Omental fat pad (tissue), 4 donors: ENCODE measurements at places on chromosomes 13 and 19.

DNA sequence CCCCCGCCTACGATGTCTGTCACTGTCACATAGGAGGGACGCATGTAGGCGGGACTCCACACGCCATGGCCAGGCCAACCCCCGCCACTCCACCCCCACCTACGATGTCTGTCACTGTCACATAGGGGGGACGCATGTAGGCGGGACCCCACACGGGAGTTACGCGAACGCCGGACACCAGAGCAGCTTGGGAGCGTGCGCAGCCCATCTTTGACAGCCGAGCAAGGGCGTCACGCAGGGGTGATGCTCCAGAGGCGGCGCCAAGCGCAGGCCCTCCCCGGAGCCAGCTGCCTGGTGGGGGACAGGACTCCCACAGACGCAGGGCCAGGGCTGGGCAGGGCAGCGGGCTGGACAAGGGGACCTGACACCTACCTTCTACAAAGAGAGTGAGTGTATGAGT lies 20.0 kb downstream of the ZNF787 start:
- no peak for DNase-seq

DNA sequence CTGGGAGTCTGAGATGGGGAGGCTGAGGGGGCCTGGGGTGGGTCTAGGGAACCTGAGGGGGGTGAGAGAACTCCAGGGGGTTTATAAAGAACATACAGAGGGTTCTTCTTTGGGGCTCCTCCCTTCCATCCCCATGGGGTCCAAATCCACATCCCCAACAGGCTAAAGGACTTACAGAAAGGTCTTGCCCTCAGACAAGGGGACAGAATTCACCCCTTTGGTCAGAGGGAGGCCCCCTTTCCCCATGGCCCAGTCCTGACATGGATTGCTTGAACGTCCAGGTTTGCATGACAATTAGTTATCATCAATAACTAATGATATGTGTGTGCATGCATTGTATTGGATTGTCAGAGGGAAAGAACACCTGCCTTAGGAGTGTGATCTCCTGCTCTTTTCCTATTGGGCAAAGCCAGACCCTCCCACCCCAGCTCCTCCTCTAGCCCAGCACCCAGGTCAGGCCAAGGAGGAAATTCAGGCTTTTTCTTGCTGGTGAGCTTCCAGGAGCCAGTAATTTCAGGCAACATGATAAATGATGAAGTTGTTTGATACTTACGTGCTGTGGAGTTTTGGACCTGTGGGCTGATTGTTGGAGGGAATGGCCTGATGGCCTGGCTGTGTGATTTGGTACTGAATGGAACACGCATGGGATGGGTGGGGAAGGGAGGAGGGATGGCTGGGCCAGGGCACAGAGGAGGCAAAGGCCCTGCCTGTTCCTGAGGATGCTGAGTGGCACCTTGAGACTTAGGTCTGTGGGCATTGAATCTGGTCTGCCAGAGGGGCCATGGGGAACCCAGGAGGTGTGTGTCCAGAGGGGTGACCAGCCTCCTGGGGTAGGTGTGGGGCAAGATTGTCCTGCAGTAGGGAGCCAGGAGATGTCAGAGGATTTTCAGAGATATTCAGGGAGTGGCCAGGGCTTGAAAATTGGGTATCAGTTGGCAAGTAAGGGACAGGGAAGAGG lies 1.1 kb downstream of the KLHL26 start:
- DNase-seq = no peak

DNA sequence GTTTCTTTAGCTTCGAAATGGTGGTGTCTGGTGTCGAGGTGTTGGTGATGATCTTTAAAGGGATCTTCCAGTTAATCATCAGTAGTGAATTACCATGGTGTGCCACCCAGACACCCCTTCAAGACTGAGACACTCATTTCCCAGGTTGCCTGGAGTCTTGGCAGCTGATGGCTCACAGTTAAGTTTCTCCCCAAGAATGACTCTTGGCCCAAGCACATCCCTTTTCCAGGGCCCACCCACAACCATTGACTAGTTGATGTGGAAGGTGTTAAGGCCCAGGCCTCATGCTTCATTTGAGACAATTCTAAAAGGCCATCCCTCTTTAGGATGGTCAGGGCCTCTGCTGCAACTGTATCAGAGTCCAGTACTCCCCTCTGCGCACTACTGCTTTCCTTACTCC lies 145.5 kb downstream of the FOXO1 start:
- DNase-seq = no peak

- no peak for DNase-seq
These were observed 14.4 kb downstream of the IQCN start for GRCh38 chr19:18259893-18260292.

GRCh38 chr19:18590273-18591272 lies 2.0 kb downstream of the REX1BD start:
- no peak for DNase-seq

DNA sequence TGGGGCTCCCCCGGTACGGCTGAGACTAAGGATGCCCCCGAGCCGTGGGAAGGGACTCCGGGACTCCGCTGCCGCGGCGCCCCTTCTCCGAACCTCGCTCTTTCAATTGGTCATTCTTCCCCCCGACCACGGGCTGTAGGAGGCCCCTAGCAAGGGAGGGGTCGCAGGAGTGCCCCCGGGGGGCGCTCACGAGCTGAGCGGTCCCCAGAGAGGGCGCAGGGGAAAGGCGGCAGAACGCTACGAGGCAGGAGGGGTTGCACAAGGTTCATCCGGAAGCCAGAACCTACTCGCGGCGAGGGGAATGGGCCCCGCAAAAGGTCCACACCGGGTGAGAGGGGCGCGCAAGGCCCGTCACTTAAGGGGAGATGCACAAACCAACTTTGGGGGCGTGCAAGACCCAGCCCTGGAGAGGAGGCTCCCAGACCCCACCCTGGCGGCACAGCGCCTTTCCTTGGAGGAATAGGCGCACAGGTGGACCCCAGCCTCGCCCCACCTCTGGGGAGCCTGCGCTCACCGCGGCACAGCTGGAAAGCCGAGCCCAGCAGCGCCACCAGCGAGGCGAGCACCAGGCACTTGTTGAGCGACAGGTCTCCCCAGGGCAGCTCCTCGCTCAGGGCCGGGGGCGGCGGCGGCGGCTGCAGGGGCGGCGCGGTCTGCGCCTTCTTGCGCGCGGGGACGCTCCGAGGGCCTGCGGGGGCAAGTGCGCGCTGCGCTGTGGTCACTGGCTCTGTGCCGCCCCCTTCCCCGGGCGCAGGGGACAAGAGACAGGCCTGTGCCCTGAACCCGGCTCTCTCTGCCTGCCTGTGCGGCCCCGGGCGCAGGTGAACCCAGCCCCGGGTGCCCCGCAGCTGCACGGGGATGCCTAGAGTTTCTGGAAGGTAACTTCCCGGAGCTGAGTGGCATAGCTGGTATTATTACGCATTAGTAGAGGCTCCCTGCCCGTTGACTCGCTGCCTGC lies 2.8 kb downstream of the JSRP1 start:
- no peak for DNase-seq

DNA sequence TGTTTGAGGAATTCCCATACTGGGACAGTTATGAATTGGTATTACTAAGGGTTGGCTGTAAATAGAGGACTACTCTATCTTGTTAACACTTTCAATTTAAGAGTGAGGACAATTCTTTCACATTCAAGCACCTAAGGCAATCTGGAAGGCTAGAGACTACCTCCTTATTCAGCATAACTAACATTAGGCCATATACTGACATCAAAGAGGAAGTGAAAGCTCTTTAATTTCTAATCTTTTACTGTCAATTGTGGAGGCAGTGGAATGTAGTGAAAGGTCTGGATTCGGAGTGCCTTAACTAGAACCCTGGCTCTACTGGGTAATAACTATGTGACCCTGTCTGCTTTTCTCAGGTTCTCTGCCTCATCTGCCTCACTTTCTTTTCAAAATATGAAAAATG lies 134.0 kb downstream of the UFM1 start:
- DNase-seq = no peak

GRCh38 chr13:99085808-99086266 lies 108.0 kb upstream of the DOCK9 start:
- DNase-seq = no peak

- no peak for DNase-seq
These were observed 179.6 kb upstream of the HTR2A start for GRCh38 chr13:47076500-47076899.

DNA sequence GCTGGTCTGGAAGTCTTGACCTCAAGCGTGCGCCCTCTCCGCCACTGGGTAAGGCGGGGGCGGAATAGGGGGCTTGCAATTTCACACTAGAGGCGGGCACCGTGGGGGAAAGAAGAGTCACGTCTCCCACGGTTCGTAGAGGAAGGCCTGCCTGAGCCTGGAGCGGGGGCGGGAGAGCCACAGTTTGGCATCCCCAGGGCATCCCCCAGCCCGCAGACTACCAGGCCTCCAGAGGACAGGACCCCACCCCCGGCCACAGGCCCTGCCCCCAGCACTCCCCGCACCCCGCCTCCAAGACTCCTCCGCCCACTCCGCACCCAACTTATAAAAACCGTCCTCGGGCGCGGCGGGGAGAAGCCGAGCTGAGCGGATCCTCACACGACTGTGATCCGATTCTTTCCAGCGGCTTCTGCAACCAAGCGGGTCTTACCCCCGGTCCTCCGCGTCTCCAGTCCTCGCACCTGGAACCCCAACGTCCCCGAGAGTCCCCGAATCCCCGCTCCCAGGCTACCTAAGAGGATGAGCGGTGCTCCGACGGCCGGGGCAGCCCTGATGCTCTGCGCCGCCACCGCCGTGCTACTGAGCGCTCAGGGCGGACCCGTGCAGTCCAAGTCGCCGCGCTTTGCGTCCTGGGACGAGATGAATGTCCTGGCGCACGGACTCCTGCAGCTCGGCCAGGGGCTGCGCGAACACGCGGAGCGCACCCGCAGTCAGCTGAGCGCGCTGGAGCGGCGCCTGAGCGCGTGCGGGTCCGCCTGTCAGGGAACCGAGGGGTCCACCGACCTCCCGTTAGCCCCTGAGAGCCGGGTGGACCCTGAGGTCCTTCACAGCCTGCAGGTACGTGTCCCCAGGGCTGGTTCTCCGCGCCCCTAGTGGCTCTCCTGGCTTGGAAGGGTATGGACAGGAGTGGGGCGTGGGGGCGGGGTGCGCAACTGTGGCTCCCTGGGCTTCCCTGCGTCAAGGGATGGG lies at the start of gene ANGPTL4:
Gene ANGPTL4 (plus strand): TSS at position 353 of the 969 bp plus-strand sequence. CDS start 167 bp downstream, at position 520.
- peak; percentile 58 for DNase-seq

DNA sequence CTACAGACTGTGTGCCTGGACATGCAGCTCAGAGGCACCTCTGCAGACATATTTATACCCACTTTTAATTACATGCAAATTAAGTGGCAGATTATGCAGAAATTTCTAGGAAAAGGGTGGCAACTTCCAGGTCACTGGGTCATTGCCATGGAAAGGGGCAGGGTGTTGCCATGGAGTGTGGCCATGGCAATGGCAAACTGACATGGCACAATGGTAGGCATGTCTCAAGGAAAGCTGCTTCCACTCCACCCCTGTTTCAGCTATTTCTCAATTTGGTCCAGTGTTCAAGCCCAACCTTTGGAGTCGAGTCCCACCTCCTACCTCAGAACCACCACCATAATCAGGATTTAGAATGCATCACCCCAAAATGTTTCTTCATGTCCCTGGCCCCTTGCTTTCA lies 170.7 kb upstream of the TSHZ3 start:
- no peak for DNase-seq

DNA sequence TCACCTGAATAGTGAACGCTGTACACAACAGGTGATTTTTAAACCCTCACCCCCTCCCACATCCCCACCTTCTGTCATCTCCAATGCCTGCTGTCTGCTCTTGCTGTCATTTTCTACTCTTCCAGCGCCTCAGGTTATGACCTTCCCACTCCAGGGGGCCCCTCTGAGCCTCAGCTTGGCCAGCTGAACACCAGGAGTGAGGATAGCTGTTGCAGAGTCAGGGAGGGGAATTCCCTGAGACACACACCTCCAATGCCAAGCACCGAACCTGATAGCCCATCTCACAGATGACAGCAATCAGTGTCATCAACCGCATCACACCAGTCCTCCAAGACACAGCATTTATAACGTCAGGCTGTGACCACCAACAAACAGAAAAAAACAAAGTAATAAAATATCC lies 193.5 kb downstream of the ZNF536 start:
- DNase-seq = no peak

DNA sequence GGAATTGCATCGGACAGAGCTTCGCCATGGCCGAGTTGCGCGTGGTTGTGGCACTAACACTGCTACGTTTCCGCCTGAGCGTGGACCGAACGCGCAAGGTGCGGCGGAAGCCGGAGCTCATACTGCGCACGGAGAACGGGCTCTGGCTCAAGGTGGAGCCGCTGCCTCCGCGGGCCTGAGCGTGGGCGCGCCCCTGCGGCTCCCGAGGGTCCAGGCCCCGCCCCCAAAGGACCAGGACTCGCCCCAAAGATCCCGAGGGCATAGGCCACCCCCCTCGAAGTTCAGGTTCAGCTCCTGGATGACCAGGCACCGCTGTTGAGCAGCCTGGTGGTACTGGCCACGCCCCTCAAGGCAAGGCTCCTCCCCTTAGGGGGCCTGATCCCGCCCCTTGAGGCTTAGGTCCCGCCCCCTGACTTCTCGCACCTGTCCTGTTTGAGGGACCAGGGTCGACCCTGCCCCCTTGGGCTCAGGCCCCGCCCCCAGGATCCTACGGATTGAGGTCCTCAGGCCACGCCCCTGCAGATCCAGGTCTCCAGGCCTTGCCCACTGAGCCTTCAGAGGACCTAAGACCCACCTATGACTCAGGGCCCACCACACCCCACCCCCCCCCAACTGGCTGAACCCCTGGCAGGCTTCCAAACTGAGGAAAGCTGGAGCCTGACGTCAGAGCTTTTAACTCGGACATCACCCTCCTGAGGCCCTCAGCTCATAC lies 43.1 kb downstream of the CYP4F22 start:
- DNase-seq = peak; percentile 24

DNA sequence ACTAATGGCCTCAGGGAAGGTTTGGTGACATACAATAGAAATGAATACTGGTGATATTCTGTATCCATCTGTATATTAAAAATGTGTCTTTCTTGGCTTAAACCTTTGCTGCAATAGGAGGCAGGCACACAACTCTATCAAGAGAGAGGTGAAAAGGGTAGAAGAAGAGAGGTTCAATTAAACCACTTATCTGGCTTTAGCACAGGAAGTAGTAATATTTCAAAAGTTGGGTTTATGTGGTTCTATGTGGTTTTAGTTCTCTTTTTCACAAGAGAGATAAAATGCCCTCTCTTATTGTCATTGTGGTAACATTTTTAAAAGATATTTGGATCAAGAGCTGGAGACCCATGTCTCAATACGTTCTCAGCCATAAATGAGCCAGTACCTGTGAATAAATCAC lies 146.2 kb upstream of the FNDC3A start:
- no peak for DNase-seq

- no peak for DNase-seq
These were observed 462.5 kb upstream of the KLF12 start for GRCh38 chr13:74596691-74597090.
